Naive B cell (primary cell): ENCODE measurements at places on chromosomes 3 and 15. TPM values are rescaled to one million over a fixed set of nuclear protein-coding genes. Genes with fewer than 3 reads are reported as not detected.

Gene LTF
- polyA plus RNA-seq = not detected

Gene CHST13
- not detected for polyA plus RNA-seq

Gene IL17RC
- 9.1 TPM for polyA plus RNA-seq

Gene A4GNT
- polyA plus RNA-seq = 0.19 TPM

Gene NANOGP8
- not detected for polyA plus RNA-seq

Gene ADAMTS9
- not detected for polyA plus RNA-seq

Gene IL5RA
- 0.05 TPM for polyA plus RNA-seq

Gene MAGEL2
- not detected for polyA plus RNA-seq

Gene UPK1B
- polyA plus RNA-seq = not detected

Gene ALDH1A3
- not detected for polyA plus RNA-seq

Gene CD276
- not detected for polyA plus RNA-seq

Gene CYP19A1
- polyA plus RNA-seq = not detected
